ENCODE measurements at places on chromosomes 7 and 10.

DNA sequence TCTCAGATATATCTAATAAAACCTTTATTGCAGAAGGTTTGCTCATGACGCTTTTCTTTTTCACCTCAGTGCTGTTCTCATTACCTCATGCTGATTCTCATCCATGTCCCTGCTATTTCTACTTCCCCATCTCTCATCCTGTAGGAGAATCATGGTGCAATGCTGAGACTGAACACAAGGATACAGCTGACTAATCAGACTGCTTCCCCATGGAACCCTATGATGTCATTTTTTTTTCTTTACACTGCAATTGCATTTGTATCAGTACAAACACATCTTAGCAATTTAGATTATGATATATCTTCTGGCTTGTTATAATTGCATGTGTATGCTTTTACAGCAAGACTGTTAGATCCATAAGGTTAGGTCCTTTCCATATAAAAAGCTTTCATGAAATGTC lies 93.7 kb downstream of the SEMA3A start:
- no peak for DNase-seq

GRCh38 chr10:6244510-6244909 lies 41.8 kb downstream of the PFKFB3 start:
- no peak for DNase-seq

DNA sequence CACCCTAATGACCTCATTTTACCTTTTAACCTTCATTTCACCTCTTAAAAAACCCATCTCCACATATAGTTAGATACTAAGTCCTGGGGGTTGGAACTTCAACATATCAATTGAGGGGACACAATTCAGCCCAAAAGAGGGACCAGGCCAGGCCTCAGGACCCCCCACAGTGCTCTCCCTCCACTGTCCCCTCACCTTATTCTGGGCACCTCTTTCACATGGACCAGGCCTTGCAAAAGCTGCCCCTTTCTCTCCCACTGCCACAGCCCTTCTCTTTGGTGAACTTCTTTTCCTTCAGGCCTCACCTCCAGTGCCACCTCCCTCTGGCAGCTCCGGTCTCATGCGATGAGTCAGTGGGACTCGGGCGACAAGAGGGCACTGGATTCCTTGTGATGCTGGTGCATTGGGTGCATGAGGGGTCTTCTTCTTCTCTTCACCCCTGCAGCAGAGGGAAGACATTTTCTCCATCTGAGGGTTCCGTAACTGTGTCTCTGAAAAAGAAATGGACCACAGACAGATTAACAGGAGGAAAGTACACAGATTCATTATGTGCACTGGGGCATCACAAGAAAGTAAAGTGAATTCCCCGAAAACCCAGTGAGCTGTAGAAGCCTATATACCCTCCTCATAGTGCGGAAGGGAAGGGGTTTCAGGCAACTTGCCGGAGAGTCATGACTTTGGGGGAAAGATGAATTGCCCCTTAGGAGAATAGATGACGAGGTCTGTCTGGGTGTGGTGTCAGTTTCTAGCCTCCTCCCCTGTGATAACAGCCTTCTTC lies 288.7 kb upstream of the IGFBP3 start:
- DNase-seq: no peak

DNA sequence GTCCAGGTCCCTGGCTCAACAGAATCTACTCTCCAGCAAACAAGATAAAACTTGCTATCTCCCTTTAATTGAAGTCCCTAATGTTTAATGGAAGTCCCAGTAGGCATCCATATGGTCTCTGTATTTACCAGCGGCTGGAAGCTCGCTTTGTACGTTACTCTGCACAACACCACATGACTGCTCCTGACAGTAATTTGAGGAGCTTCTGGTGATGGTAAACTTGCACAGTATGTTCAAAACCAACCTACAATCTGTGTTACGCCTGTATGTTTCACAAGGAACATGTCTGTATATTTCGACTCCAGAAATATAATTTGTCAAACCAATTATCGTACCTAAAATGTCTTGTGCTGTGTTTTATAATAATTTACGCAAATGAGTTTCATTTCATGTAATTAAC lies 4.4 kb upstream of the TECPR1 start:
- no peak for DNase-seq

DNA sequence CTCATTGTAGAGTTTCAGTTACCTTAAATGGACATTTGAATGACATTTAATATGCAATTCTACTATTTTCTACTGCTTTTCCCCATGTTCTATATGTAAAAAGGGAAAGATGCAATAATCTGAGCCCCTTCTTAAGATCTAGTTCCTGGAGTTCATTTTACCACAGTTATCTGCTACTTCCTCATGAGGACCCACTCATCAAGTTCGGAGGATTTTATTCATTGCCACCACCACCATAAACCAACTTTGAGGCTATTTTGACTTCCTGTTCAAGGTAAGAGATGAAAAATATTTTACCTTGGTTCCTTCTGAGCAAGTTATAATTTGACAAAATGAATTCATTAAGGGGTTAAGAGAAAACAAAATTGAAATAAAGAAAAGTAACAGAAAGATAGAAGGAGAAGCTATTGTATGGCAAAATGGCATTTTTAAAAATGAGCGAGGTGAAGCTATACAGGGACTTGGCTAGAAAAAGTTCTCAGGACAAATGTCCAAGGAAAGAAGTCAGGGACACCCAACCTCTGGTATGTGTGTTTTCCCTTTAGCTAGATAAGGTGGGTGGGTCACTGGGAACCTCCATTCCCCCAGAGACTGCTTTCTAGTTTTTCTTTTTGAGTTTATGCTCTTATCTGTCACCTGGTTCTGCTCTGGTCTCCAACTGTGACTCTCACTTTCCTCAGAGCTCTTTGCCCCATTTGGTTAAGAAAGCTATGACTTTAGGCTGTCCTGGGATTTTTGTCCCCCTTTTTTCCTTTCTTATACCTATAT lies 14.9 kb upstream of the FAM3C start:
- DNase-seq: no peak

- DNase-seq: no peak
Observed at GRCh38 chr10:132006966-132007365, 25.2 kb upstream of the BNIP3 start.

DNA sequence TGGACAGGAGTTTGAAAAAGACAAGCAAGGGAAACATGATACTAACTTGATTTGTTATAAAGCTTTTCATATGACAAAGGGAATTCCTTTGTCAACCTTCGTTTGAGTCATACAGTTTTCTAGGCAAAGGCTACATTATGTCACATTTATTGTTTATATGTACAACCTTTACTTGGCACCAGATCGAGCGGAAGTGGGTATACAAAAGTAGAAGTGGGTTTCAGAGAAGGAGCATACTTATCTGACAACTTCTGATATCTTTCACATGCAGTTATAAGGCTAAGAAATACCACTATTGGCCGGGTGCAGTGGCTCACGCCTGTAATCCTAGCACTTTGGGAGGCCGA lies 11.0 kb downstream of the STMP1 start:
- DNase-seq: no peak

GRCh38 chr10:80579181-80579763 lies 41.6 kb downstream of the SH2D4B start:
- no peak for DNase-seq

DNA sequence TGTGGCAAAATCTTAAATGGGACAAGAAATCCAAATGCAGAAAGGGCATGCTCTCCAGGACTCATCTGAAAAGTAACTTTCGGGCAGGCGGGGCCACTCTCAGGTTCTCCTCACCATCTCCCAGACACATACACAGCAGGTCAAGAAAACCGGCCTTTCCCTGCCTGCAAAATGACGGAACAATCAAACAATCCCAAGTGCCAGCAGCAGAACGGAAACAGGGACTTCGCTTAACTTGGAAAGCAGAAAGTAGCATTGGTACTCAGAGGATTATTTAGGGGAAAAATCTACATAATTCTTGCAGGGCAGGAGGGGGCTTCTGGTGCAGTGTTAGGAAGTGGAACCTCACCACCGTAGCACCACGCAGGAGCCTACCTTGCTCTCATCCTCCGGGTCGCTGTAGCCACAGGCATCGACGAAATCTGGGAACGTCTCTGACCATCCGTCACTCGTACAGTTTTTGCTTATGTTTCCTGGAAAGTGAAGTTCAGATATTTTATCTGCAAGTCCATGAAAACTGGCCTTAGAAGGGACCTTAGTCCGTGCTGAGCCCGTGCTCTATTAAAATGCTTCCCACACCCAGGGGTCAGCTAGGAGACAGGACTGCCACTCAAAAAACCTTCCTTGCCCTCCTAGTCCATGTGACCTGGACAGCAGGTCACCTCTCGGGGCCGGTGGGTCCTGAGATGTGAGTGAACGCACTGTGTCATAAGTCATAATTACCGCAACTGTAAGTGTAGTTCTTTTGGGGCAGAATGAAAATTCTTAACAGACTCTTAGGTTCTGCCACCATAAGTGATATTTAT lies 41.1 kb downstream of the VIPR2 start:
- no peak for DNase-seq

- no peak for DNase-seq
Observed at GRCh38 chr7:112252141-112252540, 45.6 kb downstream of the ZNF277 start.

DNA sequence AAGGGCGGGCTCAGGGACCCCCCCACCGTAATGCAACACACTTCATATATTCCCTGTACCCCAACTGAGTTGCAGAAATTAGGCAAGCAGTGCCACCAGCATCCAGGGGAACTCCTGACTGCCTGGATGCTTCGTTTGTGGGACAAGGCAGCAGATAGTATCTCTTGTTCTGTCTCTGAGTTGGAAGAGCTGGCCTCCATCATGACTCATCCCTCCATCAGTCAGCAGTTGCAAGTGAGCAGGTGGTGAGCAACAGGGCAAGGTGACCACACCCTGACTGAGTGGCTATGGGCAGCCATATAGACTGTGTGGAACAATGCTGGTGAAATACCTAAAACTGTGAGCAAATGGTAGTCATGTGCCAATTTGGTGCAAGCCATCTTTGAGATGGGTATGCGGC lies 22.8 kb upstream of the ADAMTS14 start:
- no peak for DNase-seq

DNA sequence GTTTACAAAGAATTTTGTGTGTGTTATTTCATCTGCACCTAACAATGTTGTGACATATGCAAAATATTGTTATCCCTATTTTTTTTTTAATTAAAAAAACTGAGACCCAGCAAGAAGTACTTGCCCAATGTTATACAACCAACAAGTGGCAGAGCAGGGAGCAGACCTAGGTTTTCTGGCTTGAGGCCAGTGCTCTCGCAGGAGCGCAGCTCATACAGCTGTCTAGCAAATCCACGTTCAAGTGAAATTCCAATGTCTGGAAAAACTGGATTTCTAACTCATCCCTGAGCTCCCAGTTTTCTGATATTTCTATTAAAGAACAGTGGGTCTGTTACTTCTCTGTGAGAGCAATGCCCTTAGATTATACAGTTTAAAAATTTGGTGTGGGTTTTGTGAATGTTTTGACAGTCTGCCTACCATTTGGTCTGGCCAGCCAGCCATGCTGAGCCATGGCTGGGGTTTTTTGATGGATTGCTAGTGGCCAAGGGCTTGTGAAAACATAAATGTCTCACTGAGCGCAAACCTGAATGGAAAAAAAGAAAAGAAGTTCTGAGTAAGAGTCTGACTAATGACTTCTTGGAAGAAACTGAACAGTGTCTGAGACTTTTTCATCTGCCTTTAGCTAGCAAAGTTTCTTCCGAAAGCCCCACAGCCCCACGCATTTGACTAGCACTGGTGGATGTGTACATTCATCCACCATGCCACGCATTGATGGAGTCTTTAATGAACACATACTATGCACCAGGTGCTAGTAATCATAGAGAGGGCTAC lies 15.4 kb upstream of the PRF1 start:
- no peak for DNase-seq

DNA sequence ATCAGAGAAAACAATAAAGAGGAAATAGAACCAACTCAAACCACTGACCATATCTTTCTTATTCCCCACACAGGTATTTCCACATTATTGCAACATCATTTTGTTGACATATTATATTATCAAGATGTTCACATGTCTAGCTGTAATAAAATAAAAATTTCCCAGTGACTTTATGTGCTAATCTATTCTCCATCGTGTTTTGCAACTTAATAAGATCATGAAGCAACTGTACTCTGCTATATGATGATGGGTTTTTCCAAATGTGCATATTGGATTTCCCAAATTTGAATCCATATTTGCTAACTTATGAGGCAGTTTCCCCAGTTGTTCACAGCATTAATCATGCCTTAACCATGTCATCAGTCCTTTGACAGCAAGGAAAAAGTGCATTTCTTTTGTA lies 127.8 kb downstream of the ITGB8 start:
- DNase-seq: no peak

GRCh38 chr10:132265890-132266496 lies 41.8 kb downstream of the STK32C start:
- DNase-seq: no peak

GRCh38 chr10:5532618-5533097 lies 7.9 kb downstream of the CALML3 start:
- no peak for DNase-seq

DNA sequence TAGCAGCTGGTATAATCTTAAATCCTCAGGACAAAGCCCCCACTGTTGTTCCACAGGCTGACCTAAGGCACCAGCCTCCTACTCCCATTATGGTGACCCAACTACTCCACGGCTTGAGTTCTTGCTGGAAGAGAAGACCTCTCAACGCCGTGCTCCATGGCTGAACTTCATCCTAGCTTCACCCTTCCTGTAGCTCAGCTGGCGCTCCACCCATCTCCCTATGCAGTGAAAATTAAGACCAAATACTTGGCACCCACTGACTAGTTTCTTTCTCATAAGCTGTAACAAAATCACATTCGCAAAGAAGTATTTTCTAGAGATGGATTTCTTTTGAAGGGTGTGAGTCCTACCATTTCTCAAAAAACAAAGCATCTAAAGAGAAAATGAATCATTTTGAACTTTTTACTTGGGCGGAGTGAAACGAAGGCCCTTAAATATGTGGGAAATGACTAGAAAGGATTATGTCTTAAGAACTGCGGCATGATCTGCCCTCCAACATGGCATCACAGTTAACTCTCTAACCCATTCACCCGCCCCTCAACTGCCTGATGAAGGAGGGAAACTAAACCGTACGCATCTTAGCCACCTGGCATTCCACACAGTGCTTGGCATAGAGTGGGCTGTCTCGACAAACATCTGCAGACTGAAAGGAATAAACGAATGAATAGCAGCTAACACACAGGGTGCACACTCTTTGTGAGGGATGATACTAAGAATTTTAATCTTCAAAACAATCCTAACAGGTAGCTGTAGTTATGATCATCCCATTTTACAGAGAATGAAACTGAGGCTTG lies 32.7 kb downstream of the GFRA1 start:
- DNase-seq: no peak

DNA sequence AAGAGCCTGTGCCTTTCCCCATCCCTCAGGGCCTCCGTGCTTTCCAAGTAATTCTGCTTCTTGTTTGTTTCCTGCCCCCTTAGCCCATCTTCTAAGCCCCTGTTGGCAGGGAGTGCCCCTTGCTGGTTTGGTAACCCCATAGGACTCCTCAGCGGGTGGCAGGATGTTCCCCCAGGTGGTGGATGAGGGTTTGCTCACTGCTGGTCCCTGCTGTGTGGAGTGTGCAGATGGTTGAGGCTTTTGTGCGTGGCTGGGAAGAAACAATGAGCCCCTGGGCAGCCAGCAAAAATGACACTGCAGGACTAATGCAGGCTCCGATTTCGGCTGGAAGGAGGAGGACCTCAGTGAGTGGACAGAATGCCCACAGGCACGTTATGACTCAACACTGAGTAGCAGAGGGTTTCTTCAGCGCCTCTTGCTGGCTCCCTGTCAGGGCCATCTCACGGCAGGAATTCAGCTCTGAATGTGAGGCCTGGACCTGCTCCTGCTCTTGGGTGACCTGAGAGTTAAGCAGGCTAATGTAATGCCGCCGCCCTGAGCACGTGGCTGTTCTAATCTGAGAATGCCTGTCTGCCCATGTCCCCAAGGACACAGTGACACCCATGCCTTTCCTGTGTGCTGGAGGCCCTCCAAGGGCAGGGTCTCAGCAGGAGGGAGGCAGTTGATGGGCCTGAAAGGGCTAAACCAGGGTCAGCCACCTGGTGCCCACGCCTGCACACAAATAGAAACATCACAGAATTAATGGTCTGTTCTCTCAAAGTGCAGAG lies 16.6 kb downstream of the BAG3 start:
- peak; percentile 81 for DNase-seq
